Caco-2 (cell line): ENCODE measurements at places on chromosomes 13 and 19.

GRCh38 chr13:102369302-102369701 lies 32.5 kb downstream of the FGF14 start:
- DNase-seq, result no peak

DNA sequence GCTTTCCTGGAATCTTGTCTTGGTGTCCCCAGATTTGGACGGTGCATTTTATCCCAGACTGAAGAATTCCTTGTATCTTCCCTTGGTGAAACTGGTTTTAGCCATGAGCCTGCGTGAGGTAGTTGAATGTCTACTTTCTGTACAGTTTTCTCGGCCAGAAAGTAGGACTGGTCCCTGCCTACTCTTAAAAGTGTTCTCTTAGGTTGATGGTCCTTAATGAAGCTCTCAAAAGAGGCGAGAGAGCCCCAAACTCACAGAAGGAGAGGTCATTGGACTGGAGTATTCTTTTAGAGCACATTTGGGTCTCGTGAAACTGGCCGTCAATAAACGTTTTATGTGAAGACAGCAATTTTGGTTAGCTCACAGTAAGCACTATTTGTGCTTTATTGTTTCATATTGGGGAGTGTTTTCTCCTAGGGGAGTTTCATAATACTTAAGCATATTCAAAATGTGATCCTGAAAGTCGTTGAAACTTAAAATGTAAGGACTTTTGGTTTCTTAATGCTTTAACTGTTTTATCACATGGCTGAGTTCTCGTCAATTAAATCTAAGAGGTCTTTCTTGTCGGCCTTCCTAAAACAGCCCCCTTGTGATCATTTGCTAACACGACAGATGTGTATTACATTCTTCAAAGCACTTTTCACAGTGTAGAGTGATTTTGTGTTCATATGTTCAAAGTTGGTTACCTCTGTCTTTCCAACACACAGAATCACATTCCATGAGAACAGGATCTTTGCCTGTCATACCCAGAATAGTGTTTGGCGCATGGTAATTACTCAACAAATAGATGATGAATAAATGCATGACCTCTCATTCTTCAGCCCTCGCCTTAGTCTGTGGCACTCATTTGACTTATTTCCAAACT lies 889 bp downstream of the GTF2F2 start:
- no peak for DNase-seq

GRCh38 chr13:27309401-27309958 lies 38.9 kb downstream of the RASL11A start:
- no peak for DNase-seq

DNA sequence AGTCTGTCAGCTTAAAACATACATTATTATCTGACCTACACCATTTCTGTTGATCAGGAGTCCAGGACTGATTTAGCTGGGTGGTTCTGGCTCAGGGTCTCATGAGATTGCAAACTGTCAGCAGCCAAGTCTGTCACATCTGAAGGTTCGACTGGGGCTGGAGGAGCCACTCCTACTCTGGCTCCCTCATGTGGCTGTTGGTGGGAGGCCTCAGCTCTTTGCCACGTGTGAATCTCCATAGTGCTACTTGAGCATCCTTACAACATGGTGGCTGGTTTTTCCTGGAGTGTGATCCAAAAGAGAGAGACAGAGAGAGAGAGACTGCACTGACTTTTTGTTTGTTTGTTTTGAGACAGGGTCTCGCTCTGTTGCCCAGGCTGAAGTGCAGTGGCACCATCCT lies 63.6 kb upstream of the NFIC start:
- DNase-seq, result no peak

- no peak for DNase-seq
These were observed 69.7 kb downstream of the PIBF1 start for GRCh38 chr13:72851678-72852014.

DNA sequence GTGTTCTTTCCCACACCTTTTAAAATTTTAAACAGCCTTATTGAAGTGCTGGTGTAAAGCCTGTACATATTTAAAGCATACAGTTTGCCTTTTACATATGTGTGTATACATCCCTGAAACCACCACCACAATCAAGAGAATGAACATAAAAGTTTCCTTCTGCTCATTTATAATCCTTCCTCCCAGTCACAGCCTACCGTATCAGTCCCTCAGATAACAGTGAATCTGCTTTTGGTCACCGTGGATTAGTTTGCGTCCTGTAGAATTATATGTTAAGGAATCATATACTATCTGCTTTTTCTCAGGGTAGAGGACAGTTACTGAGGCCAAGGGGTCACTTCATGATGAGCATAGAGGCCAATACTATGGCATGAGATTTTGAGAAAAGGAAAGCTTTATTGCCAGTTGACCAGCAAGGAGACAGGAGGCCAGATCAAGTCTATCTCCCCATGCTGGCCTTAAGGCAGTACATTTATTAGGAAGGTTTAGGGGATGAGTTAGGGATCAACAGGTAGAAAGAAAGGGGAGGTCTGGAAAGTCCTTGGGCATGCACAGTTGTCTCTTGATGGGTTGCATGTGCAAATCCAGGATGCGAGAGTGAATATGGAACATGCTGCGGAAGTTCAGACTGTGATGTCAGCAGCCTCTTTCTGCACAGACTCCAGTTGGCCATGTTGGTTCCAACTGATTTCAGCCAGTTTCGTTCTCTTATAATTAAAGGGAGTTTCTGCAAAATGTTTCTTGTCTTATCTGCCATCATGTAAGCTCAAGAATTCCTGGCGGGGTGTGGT lies 36.3 kb upstream of the LSM14A start:
- DNase-seq, result no peak

GRCh38 chr19:11064831-11065303 lies 24.4 kb upstream of the LDLR start:
- no peak for DNase-seq

DNA sequence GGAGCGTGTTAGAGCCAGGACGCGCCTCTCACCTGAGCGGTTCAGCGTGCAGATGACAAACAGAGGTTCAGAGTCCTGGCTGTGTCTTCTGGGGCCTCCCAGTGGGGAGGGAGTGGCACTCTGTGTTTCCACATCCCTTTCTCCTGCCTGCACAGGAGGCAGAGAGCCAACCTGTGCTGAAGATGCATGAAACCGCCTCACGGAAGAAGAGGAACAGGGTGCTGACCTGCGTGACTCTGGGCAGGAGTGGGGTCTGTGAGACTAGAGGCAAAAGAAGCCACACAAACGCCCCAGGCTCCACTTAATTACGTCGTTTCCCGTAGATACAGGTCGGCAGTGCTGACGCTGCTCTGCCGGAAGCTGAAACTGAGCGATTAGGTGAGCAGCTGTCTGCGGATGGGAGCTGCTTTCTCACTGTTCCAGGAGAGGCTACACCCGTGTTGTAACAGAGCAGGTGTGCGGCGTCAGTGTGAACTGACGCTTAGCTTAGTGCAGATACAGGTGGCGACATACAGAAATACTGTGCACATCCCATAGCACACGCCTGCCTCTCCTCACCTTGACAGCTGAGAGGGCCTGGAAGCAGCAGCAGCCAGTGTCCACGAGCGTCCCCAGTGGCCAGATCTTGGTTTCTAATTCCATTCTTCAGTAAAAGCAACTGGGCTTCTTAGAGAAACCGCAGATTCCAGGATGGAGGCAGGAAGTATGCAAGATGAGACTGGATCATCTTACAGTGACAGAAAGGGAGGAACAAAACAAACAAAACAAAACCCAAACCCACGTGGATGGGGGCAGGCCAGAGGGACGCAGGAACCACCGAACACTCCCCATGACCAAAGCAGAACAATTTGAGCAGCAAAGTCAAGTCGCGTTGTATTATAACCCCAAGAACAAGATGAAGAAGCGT lies 37.7 kb upstream of the MCF2L start:
- DNase-seq, result peak; percentile 81

DNA sequence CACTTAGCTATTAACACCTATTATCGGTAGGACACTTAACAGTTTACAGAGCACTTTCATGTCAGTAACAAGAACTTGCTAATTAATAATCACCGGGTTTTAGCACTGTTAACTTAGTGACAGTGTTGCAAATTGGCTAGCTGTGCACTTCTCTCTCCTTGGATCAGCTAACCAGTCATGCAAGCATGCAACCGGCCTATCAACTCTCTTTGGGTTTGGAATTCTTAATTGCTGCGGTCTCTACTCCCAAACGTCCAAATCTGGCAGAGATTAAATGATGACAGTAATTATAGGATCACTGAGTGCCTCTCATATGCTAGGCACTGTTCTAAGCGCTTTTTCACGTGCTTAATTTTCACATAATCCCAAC lies 1.2 kb downstream of the EPS15L1 start:
- DNase-seq, result no peak

GRCh38 chr13:26555413-26555812 lies 2.1 kb upstream of the WASF3 start:
- DNase-seq, result no peak

DNA sequence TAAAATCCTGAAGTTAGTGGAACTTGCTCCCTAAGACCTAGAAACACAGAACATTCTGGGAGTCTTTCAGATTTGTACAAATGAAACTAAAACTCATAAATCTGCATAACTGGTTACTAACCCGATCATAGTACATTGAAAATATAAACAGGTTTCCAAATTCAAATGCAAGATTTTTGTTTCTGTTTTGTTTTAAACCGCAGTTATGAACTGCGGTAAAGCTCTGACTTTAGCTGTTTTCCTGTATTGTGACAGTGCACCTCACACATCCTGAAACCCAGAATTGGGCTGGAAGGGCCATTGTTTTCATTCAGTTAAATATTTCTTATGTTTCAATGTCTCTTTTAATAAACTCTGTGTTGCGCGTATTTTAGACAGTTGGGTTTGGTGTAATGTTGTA lies 204.7 kb downstream of the SHISA2 start:
- no peak for DNase-seq

DNA sequence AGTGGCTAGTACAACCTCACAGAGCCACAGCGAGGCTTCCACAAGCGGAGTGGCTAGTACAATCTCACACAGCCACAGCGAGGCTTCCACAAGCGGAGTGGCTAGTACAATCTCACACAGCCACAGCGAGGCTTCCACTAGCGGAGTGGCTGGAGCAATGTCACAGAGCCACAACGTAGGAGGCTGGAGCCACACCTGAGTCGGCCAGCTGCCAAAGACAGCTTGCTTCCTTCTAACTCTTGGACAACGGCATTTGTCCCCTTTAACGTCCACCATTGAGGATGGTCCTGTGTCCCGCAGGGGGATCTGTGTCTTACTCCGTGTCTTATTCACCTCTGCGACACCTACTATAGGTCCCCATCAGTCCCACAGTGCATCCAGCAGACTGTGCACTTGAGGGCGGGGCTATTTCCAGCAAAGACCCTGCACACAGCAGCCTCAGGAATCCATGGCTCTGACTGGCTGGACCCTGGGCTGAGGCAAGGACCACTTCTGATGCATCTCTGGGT lies 3.7 kb downstream of the ZNF787 start:
- no peak for DNase-seq

DNA sequence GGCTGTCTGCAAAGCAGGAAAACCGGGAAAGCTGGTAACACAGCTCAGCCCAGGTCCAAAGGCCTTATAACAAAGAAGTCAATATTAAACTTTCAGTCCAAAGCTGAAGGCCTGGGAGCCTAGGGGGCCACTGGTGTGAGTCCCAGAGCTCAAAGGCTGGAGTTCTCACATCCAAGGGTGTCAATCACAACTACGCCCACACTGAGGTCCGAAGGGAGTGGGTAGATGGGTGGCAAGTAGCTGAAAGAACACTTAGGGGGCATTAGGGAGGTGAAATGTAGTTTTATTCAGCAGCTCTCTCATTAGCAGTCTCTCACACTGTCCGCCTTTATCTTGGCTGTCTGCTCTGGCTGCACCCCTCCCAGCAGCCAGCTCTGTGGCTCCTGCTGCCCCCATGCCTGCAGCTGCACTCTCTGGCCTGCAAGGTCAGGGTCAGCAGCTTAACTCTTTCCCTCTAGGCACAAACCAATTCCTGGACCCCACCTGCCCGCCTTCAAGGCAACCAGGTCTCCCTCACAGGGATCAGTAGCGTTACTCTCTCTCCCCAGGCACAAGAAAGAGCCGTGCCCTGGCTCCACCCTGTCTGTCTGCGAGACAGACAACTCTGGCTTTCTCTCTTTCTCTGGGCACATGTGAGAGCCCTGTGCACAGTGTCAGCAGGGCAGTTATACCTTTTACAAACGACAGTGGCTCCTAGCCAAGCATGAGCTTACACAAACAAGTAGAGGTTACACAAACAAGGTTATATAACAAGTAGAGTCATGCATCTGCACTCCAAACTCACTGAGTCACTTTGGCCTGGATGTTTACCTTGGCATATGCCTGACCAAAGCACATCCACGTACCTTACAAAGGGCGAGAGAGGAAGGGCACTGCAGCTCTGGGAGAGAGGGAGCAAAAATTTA lies 249.4 kb upstream of the PCDH20 start:
- DNase-seq, result peak; percentile 35

DNA sequence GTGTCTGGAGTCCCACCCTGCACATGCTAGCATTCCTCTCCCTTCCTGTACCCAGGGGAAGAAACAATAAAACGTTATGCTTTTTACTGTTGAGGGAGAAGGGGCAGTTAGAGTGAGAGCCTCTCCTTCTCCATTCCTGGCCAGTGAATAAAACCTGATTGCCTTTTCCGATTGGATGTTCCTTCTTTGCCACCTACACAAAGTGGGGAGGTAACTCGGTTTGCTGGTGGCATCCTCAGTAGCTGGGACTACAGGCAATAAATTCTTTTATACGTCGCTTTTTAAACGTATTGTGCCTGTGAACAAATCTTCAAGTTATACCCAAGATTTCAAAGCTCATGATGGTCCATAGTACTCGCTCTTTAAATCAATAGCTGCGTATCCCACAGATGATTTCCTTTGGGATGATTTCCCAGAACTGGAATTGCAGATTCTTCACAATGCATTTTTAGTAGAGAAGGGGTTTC lies 660 bp upstream of the MVB12A start:
- no peak for DNase-seq

GRCh38 chr13:110170020-110170790 lies 136.8 kb downstream of the COL4A1 start:
- DNase-seq, result no peak

DNA sequence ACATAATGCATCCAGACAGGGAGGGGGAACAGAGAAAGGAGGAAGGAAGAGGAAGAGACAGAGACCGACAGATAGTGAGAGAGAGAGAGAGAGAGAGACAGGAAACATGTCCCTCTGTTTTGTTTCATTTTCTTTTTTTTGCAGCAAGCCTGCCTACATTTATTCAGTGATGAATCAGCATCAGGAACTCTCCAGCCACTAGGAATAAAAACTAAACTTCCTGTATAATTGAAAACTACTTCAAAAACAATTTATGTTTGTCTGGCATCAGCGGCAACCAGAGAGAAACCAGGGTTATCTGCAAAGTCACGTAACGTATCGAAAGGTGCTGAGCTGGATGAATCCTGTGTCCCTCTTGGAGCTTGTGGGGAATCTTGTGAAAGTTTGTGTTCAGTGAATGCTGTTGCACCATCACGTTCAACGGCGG lies 148.6 kb upstream of the SOX21 start:
- no peak for DNase-seq

GRCh38 chr13:53110614-53111013 lies 82.0 kb downstream of the OLFM4 start:
- DNase-seq, result no peak
